ENCODE measurements at places on chromosomes 5 and 9.

DNA sequence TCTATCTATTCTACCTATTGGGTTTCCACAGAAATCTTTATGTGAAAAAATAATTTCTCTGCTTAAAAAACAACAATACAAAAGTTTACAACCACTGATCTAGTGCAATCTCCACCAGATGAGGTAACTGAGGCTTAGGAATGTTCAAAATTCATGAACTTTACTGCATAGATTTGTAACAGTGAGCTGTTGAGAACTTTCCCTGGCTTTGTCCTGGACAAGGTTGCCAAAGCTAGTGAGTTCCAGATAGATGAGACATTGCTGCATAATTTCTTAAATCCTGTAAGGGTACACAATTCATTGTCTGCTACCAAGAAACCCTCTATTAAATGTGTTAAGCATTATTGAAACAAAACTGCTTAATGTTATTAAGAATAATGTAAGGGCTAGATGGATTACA lies 102.7 kb downstream of the OSMR start:
- DNase-seq, result no peak

DNA sequence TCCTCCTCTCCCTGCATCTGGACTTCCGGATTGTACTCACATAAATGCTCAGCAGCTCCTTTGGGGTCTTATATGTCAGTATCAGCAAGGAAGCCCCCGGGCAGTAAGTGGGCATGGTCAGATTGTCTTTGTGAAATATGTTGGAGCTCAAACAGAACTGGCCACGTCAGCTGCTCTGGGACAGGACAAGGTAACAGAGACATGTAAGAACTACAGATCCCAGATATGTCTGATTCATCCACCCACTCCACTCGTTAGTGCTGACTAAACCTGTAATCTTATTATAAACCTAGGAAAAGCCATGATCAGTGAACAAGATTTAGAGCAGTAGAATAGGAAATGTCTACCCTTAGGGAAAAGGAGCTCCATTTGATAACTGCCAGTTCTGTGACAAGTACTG lies 561.8 kb downstream of the CETN3 start:
- DNase-seq, result no peak

- no peak for DNase-seq
Observed at GRCh38 chr9:126883636-126884035, 23.2 kb downstream of the ZBTB34 start.

GRCh38 chr5:149681252-149681651 lies 48.9 kb upstream of the PPARGC1B start:
- no peak for DNase-seq

- DNase-seq, result no peak
Observed at GRCh38 chr5:175772747-175773533, 98.4 kb upstream of the CPLX2 start.

- DNase-seq, result no peak
Observed at GRCh38 chr9:119053070-119053469, 316.2 kb downstream of the BRINP1 start.

DNA sequence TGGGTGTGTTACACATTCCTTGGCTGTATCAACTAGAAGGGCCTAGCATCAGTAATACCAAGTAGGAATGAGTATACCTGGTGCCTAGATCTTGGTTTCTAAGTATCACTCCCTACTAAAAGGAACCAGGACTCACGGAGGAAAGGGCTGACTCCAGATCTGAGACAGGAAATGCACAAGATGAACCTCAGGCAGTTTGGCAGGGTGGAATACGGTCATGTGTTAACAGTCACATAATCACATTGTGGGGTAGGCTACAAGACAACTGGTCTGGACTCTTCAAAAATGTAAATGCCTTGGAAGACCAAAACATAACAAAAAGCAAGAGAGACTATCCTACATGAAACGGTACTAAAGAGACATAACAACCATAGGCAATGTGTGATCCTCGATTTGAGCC lies 158.8 kb downstream of the CRB2 start:
- DNase-seq, result no peak

DNA sequence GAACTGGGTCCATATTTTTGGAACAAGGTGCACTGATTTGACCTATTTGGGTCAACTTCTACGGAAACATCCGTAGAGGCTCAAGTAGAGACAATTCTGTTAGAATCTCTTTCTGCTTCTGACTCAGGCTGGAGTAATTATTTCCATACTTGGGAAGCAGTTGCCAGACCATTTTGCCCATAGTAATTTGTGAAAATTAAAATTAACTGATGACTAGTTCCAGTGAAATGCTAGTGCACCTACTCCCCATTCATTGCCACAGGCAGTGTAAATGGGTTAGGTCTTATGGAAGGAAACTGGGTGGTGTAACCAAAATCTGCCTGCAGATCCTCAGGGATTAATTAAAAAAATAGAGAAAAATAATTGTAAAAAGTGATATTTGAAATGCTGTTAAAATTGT lies 201.1 kb downstream of the TENT4A start:
- no peak for DNase-seq

- no peak for DNase-seq
Observed at GRCh38 chr5:16108418-16108817, 71.2 kb downstream of the MARCHF11 start.

GRCh38 chr5:177403102-177403791 lies 2.8 kb upstream of the PFN3 start:
- DNase-seq, result peak; percentile 30

GRCh38 chr9:79266986-79267385 lies 304.8 kb upstream of the TLE4 start:
- no peak for DNase-seq

- DNase-seq, result no peak
Observed at GRCh38 chr5:168172760-168173223, 118.7 kb upstream of the WWC1 start.

DNA sequence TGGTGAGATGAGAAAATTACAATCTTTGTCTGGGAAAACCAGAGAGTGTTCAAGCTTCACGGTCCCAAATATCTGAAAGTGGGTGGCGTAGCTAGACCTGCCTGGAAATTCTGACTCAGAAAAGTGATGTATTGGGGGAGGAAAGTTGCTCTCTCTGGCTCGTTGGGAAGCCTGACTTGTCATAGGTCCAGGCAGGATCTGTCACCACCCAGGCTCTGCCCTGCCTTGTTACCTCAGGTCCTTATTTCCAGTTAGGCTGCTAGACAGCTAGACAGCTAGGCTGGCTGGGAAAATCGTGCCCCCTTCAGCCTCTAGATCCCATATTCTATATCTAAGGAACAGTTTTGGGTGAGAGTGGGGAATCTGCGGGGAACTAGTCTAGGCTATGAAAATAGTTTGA lies 41.0 kb upstream of the HCN1 start:
- no peak for DNase-seq

GRCh38 chr5:1380910-1381309 lies 36.0 kb upstream of the CLPTM1L start:
- DNase-seq, result no peak

- DNase-seq, result no peak
Observed at GRCh38 chr5:106825374-106825773, 845.4 kb downstream of the EFNA5 start.

GRCh38 chr5:126233256-126233655 lies 190.0 kb upstream of the GRAMD2B start:
- DNase-seq, result no peak

- no peak for DNase-seq
Observed at GRCh38 chr5:123249446-123249845, 160.4 kb downstream of the PRDM6 start.

- DNase-seq, result no peak
Observed at GRCh38 chr5:32388432-32389129, 56.0 kb downstream of the ZFR start.

DNA sequence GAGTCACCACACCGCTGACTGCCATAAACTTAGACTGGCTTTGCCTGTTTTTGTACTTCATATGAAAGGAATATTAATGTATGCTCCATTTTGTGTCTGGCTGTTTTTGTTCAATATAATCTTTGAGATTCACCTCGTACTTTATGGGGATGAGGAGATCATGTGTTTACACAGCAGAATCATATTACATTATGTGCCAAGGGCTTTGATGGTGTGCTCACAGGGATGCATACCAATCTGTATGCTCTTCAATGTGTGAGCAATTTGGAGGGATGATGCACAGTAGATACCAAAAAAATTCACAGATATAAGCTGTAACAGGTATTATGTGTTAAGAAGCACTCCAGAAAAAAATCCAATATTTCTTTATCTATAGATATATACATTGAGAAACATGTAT lies 113.7 kb downstream of the GABRB2 start:
- no peak for DNase-seq

- peak; percentile 7 for DNase-seq
Observed at GRCh38 chr9:6759185-6759977, 1.6 kb downstream of the KDM4C start.

All from stimulated activated CD4-positive, alpha-beta T cell treated with anti-CD3 and anti-CD28 coated beads, Interleukin-4, amount 100 ng/mL, for 48 hours (primary cell).